ENCODE measurements at places on chromosomes 2 and 18. TPM values are rescaled to one million over a fixed set of nuclear protein-coding genes. Genes with fewer than 3 reads are reported as not detected.

CD226 gene
- 0.22 TPM for polyA plus RNA-seq

LYPD6 gene
- 1.9 TPM for polyA plus RNA-seq

USP40 gene
- 19.3 TPM for polyA plus RNA-seq

CTAGE1 gene
- not detected for polyA plus RNA-seq

ZBTB7C gene
- polyA plus RNA-seq: 4.1 TPM

SLC9A4 gene
- not detected for polyA plus RNA-seq

ALPP gene
- polyA plus RNA-seq: 0.01 TPM

RTP5 gene
- polyA plus RNA-seq: not detected

LINC00305 gene
- not detected for polyA plus RNA-seq

PROKR1 gene
- not detected for polyA plus RNA-seq

LIMS2 gene
- polyA plus RNA-seq: 2.2 TPM

All from small intestine (tissue), 16 donors.